ENCODE measurements at places on chromosomes 4 and X.

DNA sequence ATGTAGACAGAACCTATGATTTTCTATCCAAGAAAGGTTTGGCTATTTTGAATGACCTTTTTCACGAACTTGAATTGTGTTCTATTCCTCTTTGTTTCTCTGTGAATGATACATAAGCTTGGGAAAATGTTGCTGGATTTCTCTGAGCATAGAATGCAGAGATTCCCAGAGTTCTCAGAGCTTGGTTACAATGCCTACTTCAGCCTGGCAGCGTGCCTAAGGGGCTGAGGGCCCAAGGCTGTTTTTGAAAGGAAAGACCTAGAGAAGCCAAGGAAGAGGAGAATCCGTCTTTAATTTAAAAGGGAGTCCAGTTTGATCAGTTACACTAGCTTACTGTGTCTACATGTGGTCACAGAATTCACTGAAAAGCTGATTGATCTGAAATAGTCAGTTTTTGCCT, 55.3 kb upstream of the CXorf51B start:
- DNase-seq = no peak

DNA sequence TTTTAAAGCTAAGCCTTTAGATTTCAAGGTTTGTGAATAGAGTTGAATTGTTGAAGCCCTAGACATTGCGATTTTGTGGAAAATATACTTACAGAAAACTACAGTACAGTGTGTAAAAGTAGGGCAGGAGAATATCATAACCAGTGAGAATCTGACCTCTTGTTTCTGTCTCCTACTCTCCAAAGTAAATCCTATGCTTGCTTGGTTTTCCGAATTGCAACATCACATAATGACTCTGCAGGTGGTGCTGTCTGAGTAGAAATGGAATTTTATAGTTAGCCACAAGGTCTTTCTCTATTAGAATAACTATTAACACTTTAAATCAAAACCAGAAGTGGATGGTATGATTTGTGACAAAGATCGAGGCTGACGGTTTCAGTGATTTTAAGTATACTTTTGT, 505.6 kb downstream of the RAPGEF2 start:
- no peak for DNase-seq

DNA sequence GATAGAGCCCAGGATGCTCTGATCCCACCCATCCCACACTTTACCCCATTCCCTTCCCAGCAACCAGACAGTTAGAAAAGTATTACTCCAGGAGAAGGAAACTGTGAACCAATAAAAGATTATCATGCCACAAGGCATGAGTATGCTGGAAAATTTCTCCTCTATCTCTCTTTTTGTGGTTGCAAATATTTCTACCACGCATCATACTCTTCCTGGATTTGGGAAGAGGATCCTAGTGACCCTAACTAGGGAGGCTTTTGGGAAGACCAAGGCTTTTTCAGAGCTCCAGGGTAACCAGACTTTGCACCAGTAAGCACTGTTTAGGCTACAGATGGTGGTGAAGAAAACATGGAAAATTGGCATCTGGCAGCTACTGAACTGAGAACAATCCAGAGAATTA, 257.6 kb upstream of the CLNK start:
- DNase-seq = no peak

DNA sequence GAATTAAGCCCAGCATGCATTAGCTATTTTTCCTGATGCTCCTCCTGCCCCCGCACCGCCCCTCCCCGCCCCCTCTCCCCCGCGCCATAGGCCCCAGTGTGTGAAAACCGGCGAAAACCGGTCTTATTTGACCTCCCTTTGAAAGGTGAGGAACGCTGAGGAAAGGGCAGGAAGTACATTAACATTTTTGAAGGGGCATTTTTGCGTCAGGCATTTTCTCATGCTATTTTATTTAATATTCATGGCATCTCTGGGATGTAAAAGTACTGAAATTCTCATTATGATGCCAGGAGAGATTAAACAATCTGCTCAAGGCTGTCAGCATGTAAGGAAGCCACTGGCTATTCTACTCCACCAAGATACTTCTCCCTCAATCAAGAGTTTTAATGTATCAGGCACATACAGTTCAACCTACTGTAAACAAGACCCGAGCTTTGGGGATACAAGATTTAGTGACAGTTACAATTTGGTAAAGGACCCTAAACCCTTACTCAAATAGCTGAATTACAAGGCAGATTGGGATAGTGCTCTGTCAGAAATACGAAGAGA, 1.2 kb upstream of the NMU start:
- no peak for DNase-seq

DNA sequence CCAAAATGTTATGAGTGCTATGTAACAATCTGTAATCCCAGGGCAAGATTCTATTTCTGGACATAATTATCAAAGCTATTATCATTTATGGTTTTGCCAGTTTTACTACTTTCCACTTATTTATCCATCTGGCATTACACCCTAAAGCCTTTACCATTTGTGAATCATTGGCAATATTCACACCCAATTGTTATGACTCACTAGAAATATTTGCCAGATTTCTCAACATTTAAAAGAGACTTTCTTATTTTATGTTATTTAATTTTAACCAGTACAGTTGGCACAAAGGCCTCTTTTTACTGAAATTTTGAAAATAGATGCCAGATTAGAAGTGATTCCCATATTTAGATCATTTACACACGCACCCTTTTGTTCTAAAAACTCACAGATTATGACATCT, 242.7 kb upstream of the WDFY3 start:
- no peak for DNase-seq

GRCh38 chrX:115226929-115227328, 7.0 kb downstream of the LRCH2 start:
- no peak for DNase-seq

DNA sequence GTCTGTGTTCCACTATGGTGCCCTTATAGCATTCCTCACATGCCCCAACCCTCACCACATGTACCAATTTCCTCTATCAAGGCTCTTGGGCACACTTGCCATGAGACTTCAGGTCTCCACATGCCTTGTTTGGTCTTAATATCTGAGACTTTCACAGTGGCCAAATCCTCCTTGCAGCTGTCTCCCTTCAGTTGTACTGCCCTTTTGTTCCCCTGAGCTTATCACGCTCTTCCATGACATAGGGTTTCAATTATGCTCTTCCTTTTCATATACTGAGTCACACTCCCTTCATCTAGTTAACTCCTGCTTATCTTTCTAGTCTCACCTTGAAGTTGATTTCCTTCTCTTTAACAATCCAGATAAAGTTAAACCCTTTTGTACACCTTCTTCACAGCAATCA, 212.9 kb downstream of the PDHA2 start:
- no peak for DNase-seq

- peak; percentile 6 for DNase-seq
These were observed at the start of gene TMEM150C for GRCh38 chr4:82561786-82562563. Gene TMEM150C (minus strand): TSS chr4:82561988. CDS start chr4:82504657, 57,331 bp downstream.

DNA sequence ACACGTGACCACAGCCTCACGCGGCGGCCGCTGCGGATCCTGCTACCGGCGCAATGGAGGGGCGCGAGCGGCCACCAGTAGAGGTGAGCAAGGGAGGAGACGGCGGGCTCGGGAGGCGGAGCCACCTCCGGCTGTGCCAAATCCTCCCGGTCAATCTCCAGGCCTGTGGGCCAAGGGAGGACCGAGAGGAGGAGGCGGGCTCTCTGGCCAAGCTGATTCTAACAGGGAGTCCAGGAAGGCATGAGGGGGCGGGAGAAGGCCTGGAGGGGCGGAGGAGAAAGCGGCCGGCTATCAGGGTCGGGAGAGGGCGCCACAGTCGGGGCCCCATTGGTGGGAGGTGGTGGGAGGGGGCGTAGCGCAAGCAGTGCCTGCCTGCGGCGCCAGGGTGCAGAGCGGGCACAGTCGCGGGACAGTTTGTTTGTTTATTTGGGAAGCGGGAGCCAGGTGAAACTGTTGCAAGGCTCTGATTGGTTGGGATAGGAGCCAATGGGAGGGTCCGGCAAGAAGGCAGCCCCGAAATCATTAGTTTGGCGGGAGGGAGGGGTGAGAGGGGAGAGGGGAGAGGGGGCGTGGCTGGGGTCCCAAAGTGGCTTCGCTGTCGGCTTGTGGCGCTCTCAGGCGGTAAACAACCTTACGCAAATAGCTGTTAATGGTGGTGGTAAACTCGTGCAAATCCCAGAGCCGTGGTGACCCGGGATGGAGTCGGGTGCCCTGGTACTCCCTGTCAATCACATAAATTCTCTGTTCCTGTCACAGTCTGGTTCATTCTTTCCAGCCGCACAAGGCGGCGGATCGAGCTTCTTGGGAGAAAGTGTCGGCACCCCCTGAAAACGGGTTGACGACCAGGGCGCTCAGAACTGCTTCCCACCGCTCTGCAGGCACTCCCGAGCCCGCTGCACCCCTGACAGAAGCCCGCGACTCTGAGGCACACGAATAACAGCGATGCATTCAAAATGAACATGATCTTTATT, at the start of gene IRS4:
TSS of gene IRS4 (minus strand) at position 55 of the 971 bp plus-strand sequence.
- no peak for DNase-seq

DNA sequence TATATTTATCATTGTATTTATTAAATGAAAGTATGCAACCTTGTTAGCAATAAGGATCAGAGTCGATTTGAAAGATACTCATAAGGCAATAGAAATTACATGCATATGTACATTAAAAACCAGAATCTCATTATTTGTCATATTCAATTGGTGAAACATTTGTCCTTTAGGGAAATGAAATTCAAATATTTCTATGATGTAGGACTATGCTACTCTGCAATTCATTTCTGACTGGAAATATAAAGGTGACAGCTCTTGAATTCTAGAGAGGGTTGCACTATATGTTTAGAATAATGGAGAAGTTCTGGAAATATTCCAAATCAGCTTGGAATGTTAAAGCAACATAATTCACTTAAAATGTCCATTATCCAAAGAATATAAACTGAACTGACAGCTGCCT, 1519.8 kb downstream of the ARAP2 start:
- no peak for DNase-seq

DNA sequence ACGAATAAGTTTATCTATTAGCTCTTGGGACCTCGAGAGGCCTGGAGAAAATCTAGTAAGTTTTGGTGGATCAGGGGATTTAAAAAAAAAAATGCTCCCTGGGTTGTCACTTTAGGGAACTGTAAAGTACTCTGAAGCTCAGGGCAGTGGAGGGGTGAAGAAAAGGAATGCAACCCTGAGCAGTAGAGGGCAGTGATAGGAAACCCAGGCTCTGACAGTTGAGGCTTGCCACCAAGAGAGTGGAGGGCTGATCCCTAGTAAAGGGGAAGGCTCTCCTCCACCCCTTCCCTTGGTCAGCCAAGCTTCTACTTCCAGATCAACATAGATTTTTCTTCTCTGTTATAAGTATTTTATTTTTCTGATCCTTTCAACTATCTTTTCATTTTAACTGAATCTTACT, 73.1 kb downstream of the FBXO8 start:
- DNase-seq = no peak

GRCh38 chr4:2832309-2832980, 11.2 kb upstream of the ADD1 start:
- DNase-seq = no peak

DNA sequence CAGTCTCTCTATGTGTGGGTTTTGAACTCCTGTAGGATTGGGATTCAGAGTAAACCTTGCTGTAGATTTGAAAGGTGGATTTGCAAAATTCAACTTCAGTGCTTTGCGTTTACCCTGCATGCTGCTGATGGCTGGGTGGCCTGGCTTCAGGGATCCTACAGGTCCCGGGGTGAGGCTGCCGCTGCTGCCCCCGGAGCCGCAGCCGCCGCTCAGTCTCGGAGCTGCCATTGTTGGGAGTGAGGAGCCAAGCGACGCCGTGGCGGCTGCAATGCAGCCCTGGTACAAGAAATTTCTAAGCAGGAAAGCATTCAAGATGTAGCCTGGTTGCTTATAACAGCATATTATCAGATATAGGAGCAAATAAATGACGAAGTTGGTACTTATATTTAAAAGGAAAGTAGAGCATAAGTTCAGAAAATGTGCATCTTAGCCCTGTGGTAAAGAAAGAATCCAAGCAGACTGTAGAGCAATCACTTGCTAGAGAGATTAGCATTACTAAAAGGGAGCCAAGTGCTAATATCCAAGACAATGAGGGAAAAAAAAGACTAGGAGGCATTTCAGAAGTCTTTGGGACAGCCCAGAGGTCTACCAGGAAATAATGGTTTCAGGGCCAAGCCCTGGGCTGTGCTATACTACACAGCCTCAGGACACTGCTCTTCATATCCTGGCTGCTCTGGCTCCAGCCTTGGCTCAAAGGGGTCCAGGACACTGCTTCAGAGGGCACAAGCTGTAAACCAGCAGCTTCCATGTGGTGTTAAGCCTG, 36.9 kb upstream of the CHIC1 start:
- no peak for DNase-seq

DNA sequence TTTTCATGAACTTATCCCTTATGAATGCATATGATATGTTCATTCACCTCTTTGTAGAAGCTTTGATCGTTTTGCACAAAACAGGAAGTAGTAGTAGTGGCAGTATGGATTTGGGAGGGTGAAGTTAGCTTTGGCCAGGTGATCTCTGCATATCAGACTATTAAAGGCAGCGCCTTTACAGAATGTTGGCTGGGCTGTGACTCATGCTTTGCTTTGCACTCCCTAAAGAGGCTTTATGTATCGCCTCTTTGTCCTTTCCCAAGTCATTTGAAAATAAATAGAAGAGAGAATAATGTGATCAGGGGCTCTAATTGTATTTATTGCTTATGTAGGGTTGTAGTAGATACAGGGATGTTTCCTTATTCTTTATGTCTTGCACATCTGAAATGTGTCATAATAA, 50.4 kb downstream of the SHROOM3 start:
- DNase-seq = no peak

DNA sequence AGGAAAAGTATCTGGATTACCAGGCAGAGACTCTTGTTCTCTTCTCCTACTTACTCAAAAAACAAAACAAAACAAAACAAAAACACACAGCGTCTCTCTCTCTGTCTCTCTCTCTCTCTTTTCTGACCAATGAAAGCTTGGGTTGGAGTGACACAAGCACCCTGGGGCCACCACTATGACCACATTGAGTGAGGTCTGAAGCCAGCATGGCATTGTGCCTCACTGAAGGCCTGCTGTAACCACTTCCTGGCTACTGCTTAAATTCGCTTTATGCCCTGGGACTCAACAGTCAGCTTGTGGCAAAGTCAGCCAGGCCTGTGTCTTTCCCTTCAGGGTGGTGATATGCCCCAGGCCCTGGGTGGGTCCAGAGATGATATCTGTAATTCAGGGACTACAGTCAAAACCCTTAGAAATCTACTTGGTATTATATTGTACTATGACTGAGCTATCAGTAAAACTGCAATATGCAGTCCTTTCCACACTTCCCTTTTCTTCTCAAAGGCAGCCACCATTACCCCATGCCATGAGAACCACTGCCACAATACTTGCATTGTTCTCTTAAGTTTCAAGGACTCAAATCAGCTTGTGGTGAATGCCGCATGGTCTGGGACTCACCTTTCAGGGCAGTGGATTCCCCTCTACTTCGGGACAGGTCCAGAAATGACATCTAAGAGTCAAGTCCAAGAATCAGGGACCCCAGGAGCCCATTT, 606.8 kb upstream of the KLHL4 start:
- DNase-seq = no peak

GRCh38 chrX:103233263-103233662, 18.4 kb downstream of the BEX4 start:
- DNase-seq = no peak

- no peak for DNase-seq
These were observed 27.8 kb downstream of the RP2 start for GRCh38 chrX:46864606-46865005.

DNA sequence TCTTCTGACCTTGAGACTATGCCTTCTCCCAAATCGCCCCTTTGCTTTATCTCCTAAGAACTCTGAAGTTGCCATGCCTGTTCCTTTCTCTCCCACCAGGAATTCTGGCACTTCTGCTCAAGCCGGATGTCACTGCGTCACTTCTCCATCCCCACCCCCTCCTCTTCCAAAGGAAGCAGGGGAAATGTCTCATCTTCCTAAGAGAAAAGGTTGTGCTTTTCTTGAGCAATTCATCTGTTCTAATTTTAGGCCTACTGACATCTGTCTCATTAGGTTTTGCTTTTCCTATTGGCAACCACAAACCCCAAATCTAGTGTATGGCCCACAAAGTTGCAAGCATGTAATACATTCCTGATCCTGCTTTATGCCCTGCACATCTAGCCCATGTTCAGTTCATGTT, 163.1 kb upstream of the PLAC1 start:
- DNase-seq = no peak
